ENCODE measurements at places on chromosomes 4 and X. TPM values are rescaled to one million over a fixed set of nuclear protein-coding genes. Genes with fewer than 3 reads are reported as not detected.

Gene CT45A2
- total RNA-seq = not detected

Gene RHOH
- total RNA-seq = not detected

DNA sequence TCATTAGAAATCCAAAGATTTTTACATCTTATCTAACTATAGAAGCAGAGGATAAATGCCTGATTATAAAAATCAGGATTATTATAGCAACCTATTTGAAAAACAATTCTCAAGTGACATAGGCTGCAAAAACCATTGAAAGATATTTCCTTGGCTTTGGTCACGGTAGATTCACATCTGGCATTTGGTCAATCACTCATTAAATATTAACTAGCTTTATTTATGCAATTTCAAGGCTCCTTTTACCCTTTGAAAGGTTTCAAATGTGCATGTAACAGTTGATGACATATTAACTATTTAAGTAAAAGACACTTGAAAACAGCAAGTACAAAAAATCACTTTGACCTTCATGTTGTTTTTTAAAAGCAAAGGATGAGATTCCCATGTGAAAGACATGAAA is 98.1 kb downstream of the MMRN1 start:
- DNase-seq = no peak

DNA sequence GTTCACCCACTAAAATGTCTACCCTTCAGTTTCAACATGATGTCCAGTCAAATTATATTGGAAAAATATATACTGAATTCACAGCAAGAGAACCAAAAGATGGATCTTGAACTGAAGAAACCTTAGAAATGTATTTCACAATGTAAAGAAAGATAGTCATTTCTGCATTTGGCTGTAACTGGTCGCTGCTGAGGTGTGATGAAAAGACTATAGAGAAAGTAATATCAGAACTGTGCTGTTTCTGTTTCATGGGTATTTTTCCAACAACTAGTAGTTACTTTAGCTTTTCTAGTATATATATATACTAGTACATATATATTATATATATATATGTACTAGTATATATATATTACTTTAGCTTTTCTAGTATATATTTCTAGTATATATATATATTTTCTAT is 91.3 kb downstream of the GPM6A start:
- no peak for DNase-seq

- peak; percentile 28 for DNase-seq
Measured at GRCh38 chr4:78618436-78618835, 66.9 kb downstream of the ANXA3 start.

GRCh38 chrX:21838937-21839333 is 482 bp upstream of the MBTPS2 start:
- DNase-seq = peak; percentile 14

Gene BANK1
- under 0.01 TPM for total RNA-seq

Gene SLC10A4
- not detected for total RNA-seq

DNA sequence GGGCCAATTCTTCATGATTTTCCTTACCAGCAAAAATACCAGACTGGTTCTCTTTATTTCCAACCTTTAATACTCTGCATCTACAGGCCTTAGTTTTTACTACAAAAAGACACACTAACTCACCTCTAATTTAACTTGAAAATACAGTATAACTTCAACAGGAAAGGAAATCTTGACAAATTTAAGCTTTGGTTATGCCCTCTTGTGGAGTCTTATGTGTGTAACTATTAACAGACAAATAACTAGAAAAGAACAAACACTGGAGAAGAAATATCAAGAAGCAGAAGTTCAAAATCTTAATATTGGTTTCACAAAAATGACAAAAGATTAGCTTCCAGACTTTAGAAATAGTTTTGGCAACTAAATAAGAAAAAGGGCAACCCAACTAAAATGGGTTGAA is 33.0 kb downstream of the PPA2 start:
- no peak for DNase-seq

- peak; percentile 64 for DNase-seq
Measured at GRCh38 chr4:112231779-112232713, at the start of gene AP1AR. Gene AP1AR (plus strand): TSS chr4:112231787. CDS start chr4:112232092, 305 bp downstream.

All from IMR-90 (cell line).